Breast epithelium (tissue), 4 donors: ENCODE measurements at places on chromosomes 12 and 14.
A peak's percentile ranks its signal among the peaks of the same experiment; 100 is the strongest.

- H3K27ac ChIP-seq: no peak overlapping the region
- H3K27me3 ChIP-seq: no peaks in the 10 kb centered on the region
- no peak overlapping the region for H3K4me3 ChIP-seq
- no peak for DNase-seq
- H3K36me3 ChIP-seq: no peaks in the 10 kb centered on the region
These were observed 53.5 kb downstream of the NTF3 start for GRCh38 chr12:5485454-5485853.

DNA sequence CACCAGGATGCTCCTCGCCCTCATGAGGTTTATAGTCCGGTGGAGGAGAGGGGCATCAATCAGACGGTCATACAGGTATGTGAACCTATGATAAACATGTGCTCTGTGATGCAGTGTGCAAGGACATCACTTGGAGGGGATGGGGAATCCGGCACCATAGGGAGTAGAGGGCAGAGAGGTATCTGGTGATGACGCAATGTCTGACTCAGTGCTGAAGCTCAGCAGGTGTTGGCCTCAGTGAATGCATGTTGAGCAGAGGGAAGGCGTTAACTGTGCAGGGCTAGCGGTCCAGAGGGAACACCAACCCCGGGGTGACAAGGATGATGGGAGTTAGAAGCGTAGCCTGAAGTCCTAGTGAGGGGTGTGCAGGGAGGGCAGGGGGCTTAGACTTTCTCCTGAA, 200.9 kb downstream of the TMEM132C start:
- no peak overlapping the region for H3K4me3 ChIP-seq
- no peak for DNase-seq
- H3K27me3 ChIP-seq: no peaks in the 10 kb centered on the region
- no peaks in the 10 kb centered on the region for H3K4me1 ChIP-seq
- H3K36me3 ChIP-seq: no peaks in the 10 kb centered on the region

DNA sequence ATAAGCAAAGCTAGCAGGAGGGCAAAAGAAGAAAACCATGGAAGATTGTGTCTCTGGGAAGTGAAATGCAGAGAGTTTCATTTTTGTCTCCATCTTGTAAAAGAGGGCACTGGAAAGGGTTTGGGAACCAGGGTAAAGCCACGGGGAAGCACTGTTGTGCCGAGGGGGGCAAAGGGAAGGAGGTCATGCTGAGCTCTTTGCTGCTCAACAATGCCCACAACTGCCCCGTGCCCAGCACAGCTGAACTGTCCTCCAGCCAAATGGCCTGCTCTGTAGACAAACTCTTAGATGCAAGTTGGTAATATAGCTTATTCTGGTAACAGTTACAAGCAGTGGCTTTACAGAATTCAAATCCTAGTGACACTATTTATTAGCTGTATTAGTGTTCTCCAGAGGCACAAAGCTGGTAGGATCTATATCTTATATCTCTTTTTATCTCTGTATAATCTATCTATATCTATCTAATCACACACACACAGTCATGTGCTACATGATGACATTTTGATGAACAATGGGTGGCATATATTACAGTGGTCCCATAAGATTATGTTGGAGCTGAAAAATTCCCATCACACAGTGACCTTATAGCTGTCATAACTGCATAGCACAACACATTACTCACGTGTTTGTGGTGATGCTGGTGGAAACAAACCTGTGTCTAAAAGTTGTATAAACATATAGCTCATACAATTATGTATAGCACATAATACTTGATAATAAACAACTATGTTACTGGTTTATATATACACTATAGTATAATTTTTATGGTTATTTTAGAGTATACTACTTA, 203.4 kb upstream of the DDHD1 start:
- no peaks in the 10 kb centered on the region for H3K36me3 ChIP-seq
- no peaks in the 10 kb centered on the region for H3K4me1 ChIP-seq
- DNase-seq: no peak

- DNase-seq: no peak
- H3K36me3 ChIP-seq: no peaks in the 10 kb centered on the region
- peak overlapping the region; percentile 37 for H3K4me3 ChIP-seq
- H3K27ac ChIP-seq: peak overlapping the region; percentile 79
- H3K27me3 ChIP-seq: no peaks in the 10 kb centered on the region
These were observed 88.5 kb upstream of the METAP2 start for GRCh38 chr12:95385246-95386035.

- H3K27me3 ChIP-seq: no peaks in the 10 kb centered on the region
- no peaks in the 10 kb centered on the region for H3K4me1 ChIP-seq
- H3K4me3 ChIP-seq: no peak overlapping the region
- H3K36me3 ChIP-seq: no peaks in the 10 kb centered on the region
- DNase-seq: no peak
These were observed 64.9 kb downstream of the RIN3 start for GRCh38 chr14:92578511-92578910.

DNA sequence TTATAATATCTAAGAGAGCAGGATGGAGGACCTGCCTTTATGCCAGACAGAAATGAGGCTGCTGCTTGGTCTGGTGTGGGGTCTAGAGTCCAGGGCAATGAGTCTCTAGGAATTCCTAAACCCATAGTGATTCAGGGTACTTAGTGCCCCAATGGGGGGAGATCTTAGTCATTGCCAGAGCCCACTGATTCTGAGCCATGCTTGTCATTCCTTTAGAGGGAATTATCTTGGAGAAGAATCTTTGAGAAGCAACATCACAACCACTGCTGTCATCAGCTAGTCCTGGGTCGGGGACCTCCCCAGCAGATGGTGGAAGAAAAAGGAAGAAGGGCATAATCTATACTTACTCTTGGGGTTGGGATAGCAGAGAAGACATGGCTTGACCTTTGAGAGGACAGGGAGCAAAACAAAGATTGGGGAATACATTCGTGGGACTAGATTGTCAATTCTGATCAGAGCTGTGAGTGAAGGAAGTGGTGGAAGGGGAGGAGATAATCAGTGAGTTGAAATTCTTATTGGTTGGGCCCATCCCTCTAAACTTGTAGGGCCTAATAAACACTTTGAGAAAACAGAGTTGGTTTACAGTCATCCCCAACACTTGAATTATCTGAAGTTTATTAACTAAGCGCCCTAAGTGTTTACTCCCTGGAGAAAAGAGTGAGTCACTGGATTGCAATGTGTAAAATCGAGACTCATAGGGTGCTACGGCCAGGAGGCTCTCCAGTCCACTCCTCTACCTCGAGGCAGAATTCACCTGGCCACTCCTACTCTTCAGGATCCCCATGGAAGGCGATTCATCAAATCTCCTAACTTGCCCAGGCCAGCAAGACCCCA, 3.0 kb upstream of the KRT3 start:
- H3K27me3 ChIP-seq: no peaks in the 10 kb centered on the region
- H3K4me3 ChIP-seq: no peak overlapping the region
- H3K4me1 ChIP-seq: no peaks in the 10 kb centered on the region
- no peak overlapping the region for H3K27ac ChIP-seq
- no peaks in the 10 kb centered on the region for H3K36me3 ChIP-seq

- no peak for DNase-seq
- no peak overlapping the region for H3K27ac ChIP-seq
- H3K4me3 ChIP-seq: no peak overlapping the region
- no peaks in the 10 kb centered on the region for H3K36me3 ChIP-seq
- H3K4me1 ChIP-seq: no peaks in the 10 kb centered on the region
These were observed 33.2 kb upstream of the KCNH3 start for GRCh38 chr12:49505672-49506071.

- no peaks in the 10 kb centered on the region for H3K27me3 ChIP-seq
- no peaks in the 10 kb centered on the region for H3K36me3 ChIP-seq
- H3K4me3 ChIP-seq: no peak overlapping the region
These were observed 61.6 kb upstream of the DAAM1 start for GRCh38 chr14:59126714-59127436.

GRCh38 chr14:100350276-100350926, 27.3 kb downstream of the SLC25A47 start:
- no peaks in the 10 kb centered on the region for H3K27me3 ChIP-seq
- DNase-seq: no peak
- H3K36me3 ChIP-seq: peaks cover 14% of the 10 kb centered on the region
- no peak overlapping the region for H3K4me3 ChIP-seq

- H3K27ac ChIP-seq: no peak overlapping the region
- no peaks in the 10 kb centered on the region for H3K27me3 ChIP-seq
- no peak overlapping the region for H3K4me3 ChIP-seq
- no peaks in the 10 kb centered on the region for H3K4me1 ChIP-seq
- DNase-seq: no peak
- H3K36me3 ChIP-seq: no peaks in the 10 kb centered on the region
These were observed 89.5 kb downstream of the PELI2 start for GRCh38 chr14:56207626-56208292.

- H3K4me1 ChIP-seq: no peaks in the 10 kb centered on the region
- no peak overlapping the region for H3K27ac ChIP-seq
- no peaks in the 10 kb centered on the region for H3K27me3 ChIP-seq
- no peaks in the 10 kb centered on the region for H3K36me3 ChIP-seq
These were observed 1034.1 kb downstream of the BCL11B start for GRCh38 chr14:98237939-98238338.

DNA sequence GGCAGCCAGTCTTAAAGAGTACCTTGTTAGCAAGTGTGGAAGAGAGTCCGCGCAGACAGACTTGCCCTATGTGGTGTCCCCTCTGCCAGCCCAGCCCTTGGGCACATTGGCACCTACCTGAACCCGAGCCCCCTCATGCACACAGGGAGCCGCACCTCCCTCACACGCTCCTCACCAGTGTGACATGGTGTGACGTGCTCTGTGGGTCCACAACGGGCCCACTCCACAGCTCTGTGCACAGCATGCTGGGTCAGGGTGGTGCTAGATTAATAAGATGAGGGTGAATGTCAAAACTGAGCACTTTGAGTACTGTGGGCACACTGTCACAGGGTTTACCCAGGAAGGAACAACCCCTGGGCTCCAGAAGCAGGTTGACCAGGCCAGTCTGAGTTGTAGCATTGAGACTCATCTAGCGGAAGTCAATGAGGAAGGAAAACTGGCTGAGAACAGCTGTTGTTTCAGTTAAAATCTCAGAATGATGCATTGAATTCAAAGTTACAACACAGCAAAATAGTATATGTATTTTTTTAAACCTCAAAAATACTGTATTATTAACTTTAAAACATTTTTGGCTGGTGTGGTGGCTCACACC, 53.4 kb upstream of the AMN start:
- H3K36me3 ChIP-seq: no peaks in the 10 kb centered on the region
- no peak overlapping the region for H3K27ac ChIP-seq
- no peak overlapping the region for H3K4me3 ChIP-seq
- no peaks in the 10 kb centered on the region for H3K4me1 ChIP-seq
- no peak for DNase-seq

- H3K4me3 ChIP-seq: no peak overlapping the region
- H3K27me3 ChIP-seq: no peaks in the 10 kb centered on the region
- H3K27ac ChIP-seq: no peak overlapping the region
- no peak for DNase-seq
These were observed 84.2 kb downstream of the GCH1 start for GRCh38 chr14:54818201-54819133.

DNA sequence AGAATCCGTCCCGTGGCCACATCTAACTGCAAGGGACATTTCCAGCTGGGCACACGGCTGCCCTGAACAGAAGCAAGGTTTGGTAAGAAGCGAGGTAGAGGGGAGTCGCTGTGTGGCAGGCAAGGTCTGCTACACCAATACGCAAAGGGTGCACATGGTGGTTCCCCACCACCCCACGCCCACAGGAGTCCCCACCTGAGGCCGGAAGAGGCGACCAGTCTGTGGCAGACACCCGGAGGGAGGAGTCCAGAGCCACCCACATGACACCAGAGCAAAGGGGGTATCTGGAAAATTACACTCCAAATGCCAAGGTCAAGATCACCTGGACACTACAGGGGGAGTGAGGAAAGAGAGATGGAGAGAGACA, 47.1 kb upstream of the GALNT9 start:
- no peaks in the 10 kb centered on the region for H3K36me3 ChIP-seq
- no peak for DNase-seq
- H3K27me3 ChIP-seq: no peaks in the 10 kb centered on the region
- H3K4me1 ChIP-seq: no peaks in the 10 kb centered on the region

DNA sequence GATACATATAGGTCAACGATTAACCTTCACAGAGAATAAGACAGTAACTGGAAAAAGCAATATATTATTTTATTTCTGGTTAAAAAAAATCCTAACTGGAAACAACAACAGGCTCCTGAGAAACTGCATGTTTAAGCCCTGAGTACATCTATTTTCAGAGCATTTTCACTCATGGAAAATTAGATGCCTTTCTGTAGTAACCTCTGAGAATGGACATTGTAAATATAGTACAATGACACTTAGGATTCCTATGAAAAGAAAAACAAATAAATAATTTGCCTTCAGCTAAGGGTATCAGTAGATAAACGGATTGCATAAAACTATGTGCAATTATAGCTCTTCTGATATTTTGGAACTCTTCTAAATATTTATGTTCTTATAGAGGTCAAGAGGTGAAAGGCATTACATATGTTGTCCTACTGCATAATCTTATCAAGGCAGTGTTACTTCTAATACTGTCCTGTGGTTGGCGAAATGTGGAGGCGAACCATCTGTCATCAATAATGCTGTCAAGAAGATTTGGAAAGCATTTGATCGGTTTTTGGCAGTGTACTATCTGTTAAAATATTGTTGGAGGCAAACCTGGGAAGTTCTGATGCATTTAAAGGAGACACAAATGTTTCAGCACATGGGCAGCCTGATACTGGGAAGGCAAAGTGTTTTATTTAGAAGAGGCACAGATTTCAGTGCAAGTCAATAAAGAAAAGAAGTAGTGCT, 381.8 kb downstream of the BTG1 start:
- H3K27ac ChIP-seq: no peak overlapping the region
- no peak for DNase-seq
- H3K27me3 ChIP-seq: no peaks in the 10 kb centered on the region
- H3K4me1 ChIP-seq: no peaks in the 10 kb centered on the region

DNA sequence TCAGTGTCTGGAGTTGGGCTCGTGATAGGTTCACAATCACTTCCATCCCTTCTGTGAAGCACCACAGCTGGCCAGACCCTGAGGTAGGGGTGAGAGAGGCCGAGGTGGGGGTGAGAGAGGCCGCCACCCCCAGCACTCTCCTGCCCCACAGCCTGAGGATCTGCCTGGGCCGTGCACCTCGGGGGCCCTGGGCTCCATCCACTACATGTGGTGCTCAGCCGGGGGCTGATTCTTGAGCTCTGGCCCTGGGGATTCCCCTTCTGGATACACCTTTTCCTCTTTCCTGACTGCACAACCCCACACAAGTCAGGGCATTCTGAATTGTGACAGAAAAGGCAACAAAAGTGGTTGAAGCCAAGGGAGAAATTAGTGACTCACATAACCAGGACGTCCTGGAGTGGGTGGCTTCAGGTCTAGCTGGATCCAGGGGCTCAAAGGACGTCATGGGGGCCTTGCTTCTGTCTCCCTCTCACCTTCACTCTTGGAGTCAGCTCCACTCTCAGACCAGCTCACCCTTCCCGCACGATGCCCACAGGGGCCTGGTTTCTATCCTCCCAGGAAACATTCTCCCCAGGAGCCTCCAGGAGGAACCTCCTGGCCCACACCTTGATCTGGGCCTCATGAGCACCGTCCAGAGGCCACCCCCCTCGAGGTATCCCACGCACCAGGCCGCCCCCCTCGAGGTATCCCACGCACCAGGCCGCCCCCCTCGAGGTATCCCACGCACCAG, 12.1 kb upstream of the FBRSL1 start:
- H3K36me3 ChIP-seq: no peaks in the 10 kb centered on the region
- H3K4me3 ChIP-seq: no peak overlapping the region
- no peak for DNase-seq
- no peak overlapping the region for H3K27ac ChIP-seq
